ENCODE measurements at places on chromosomes 5 and 9.

GRCh38 chr5:87051502-87052113, 216.1 kb upstream of the RASA1 start:
- no peak for DNase-seq

DNA sequence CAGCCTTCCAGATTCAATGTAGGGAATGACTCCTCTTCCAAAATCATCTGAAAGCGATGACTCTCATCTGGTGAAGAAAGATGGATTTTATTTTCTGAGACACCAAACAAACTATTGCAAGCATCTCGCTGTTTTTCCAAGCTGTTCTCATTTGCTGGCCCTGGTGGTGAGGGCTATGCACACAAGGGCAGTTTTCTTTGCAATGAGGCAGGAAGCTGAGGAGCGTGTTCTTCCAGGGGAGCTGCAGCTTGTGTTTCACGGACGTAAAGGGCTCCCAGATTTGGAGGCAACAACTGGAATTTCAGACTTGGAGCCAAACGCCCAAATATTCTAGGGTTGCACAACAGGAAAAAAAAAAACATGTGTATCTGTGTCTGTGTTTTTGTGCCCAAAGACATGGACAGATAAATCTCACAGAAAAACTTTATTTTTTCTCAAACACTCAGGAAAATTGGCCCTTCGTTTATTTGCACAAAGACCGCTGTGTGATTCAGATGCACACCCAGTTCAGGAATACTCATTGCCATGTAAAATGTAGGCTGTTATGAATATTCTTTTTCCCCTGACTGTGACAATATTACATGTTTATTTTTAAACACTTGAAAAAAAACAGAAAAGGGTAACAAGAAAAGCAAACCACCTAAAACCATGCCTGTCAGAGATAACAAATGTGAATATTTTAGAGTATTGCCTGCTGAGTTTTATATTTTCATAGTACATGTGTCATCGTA, 151.3 kb downstream of the GAS1 start:
- DNase-seq, result peak; percentile 31

DNA sequence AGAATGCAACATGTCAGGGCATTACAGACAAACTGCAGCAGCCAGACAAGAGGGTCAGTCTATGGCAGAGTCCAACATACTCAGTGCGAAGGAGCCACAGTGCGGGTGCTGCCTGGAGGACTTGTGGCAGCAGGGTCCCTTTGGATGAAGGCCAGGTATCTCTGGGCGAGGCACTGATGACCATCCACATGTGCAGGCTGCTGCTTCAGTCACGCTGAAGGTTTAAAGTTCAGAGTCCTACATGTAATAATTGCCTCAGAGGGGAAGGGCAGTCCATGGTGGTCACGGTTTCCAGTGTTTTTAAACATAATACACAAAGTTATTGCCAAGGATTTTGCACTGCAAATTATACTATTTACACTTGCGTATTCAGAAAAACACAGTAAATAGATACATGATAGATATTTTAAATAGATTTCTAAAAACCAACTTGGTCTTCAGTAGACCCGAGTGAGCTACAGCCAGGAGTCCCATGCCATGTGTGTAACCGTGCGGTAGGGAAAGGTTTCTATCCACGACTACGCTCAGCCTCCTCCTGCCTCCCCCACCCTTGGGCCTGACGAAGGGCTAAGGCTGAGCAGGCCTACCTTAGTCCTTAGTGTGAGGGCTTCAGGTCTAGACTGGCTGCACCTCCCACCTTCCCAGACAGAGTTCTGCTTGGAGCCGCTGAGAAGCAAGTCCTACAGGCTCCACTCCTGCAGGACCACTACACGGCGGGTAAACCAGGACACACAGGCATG, 76.2 kb downstream of the GPR21 start:
- peak; percentile 43 for DNase-seq

- DNase-seq, result peak; percentile 11
Measured at GRCh38 chr9:113525831-113526230, 62.3 kb downstream of the RGS3 start.

- no peak for DNase-seq
Measured at GRCh38 chr5:27266184-27266583, 227.8 kb upstream of the CDH9 start.

DNA sequence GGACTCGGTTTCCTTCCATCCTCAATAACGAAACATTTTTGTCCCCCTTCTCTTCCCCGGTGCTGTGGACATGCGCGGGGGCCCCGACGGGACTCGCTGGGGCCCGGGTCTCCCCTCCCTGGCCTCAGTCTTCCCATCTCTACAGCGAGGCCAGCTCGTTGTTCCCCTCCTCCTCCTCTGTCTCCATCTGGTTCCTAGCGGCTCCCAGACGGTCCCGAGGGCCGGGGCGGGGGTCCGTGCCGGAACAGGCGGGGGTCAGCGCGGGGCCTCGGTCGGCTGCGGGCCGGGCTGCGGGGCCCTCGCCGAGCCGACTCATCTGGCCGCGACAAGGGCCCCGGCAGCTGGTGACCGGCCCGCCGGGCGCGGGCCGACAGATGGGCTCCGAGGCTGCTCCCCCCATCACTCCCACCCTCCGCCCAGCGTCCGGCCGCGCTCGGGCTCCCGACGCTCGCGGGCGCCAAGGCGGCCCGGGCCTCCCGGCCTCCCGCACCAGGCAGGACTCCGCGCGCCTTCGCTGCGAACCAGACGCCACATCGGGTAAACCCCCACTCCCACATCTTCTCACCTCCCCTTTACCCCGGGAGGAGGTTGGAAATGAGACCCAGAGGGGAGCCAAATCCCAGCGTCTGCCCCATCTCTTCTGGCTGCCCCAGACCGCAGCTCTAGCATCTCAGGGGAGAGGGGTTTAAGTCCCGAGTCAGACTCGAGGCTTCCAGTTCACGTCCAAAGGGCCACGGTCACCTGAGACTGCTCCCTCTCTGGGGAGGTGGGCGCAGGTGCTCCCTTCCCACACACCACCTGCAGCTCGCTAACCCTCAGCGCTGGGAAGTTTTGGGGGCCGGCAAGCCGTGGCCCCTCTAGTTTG, 8.1 kb downstream of the BARHL1 start:
- no peak for DNase-seq

DNA sequence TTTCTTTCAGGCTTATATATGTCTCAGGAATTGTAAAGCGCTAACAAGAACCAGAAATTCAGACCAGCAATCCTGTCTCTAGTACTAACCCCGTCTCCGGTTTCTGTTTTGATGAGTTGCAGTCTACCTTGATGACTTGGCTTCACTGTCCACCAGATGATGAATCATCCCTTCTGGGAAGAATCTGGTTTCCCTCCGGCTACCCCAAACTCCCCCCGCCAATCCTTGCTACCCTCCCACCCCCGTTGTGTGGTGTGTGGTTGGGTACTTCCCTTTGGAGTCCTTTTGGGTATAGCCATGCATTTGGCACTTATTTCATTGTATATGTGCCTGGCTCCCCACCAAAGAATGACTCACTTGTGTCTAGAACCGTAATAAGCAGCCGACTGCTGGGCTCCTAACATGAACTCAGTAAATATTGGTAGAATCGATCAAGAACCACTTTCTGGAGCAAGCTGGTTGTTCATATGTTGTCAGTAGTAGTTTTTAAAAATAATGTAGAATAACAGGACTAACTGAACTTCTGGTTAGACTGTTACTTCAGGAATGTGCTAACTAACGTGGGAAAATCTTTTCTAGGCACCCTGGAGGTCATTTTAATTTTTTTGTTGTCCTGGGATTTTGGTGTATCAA, 8.3 kb upstream of the TGFBI start:
- no peak for DNase-seq

DNA sequence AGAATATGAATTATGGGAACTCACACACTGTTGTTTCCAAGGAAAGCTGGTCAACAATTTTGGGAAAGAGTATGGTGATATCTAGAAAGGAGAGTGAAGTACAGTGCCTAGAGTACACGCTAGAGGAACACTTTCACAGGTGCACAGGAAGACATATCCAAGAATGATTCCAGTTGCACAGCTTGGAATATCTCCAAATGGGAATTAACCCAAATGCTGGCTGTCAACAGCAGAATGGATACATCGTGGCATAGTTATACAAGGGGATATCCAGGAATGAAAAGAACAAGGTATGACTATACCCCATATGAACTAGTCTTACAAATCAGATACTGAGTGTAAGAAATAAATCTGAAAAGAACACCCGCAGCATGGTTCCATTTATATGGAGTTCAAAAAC, 231.3 kb downstream of the FSTL4 start:
- DNase-seq, result no peak

- DNase-seq, result no peak
Measured at GRCh38 chr5:87231037-87231808, 36.5 kb upstream of the RASA1 start.

DNA sequence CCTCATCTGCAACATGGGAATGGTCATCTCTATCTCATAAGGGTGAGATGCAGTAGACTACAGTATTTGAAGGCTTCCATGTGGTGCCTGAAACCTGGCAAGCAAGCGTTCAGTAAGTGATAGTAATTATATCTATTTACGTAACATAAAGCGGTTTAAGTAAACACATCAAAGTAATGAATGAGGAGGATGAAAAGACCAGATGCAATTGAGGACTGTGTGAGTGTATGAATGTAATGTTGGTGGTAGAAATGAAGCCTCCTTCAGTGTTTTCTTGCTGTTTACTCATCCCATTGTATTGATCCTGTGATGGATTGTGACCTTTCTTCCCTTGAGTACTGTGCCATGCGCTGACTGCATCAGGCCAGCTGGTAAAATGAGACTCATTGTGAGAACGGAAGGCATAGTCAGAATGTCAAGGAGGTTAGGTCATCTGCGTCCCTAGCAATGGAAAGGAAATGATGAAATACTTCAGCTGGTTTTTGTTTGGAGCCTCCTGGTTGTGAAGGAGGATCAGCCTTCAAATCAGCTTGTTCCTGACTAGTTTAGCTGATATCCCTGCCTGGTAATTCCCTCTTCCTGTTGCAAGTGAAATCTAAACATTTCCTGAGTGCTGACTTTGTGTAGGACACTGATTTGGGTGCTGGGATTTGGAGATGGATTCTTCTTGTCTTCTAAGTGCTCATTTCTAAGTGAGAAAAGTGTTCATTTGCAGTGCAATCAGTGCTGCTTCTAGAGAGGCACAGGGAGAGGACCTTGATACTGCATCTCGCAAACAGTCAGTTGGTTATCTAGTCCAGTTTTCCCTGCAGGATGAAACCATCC, 35.6 kb downstream of the TNFSF8 start:
- DNase-seq, result no peak

DNA sequence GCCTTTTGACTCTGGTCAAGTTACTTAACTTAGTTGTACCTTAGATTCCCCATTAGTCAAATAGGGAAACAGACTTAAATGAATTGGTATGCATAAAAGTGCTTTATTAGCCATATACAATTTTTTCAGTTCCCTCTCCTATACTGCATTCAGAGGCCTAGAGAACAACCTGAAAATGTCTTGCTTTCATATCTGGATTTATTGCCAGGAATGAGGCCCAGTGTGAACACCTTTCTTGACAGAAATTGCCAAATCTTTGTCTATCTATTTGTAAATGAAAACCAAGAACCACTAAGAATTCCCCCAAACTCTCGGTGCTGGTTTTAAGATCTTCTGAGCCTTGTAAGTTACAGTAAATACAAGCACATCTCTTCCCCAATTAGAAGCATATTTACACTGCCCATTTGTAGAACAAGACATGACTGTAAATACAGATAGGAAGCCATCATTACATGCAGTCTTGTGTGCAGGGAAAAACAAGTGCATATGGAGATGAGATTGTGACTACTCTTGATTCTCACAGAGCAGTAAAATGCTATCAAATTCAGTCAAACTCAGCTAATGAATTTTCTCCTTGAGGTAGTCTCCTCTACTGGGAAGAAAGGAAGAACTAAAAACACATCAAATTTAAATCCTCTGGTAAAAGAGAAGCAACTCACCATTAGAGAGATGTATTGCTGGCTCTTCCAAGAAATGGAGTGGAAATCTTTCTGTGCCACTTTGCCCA, 5.2 kb upstream of the FAM13B start:
- DNase-seq, result no peak

- peak; percentile 70 for DNase-seq
Measured at GRCh38 chr5:177362610-177363507, 5.1 kb downstream of the RGS14 start.
